ENCODE measurements at places on chromosomes 5 and 9.

GRCh38 chr5:42811591-42812446, at the start of gene SELENOP:
TSS of gene SELENOP (minus strand) at chr5:42811892. CDS start at chr5:42808353, 3,539 bp downstream.
- no peak for DNase-seq

DNA sequence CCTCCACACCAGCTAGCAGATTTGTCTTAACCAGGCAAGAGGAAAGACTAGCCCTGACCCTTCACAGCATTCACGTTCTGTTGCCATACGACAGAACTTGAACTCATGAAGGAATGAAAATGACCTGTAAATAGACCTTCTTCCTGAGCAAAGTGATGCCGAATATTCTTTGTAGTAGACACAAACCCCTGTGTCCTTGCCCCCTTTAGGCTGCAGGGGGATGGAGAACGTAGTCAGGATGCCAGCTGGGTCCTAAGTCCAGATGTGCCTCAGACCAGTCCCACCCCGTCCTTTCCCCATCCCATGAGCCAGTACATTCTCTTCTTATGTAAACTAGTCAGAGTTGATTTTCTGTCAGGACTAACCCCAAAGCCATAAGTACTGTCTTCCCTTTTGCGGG, 104.2 kb upstream of the SAP30L start:
- DNase-seq, result no peak

- no peak for DNase-seq
These were observed 541.7 kb downstream of the EFNA5 start for GRCh38 chr5:107129051-107129450.

GRCh38 chr9:114968671-114969070, 38.3 kb upstream of the TNFSF8 start:
- DNase-seq, result no peak

DNA sequence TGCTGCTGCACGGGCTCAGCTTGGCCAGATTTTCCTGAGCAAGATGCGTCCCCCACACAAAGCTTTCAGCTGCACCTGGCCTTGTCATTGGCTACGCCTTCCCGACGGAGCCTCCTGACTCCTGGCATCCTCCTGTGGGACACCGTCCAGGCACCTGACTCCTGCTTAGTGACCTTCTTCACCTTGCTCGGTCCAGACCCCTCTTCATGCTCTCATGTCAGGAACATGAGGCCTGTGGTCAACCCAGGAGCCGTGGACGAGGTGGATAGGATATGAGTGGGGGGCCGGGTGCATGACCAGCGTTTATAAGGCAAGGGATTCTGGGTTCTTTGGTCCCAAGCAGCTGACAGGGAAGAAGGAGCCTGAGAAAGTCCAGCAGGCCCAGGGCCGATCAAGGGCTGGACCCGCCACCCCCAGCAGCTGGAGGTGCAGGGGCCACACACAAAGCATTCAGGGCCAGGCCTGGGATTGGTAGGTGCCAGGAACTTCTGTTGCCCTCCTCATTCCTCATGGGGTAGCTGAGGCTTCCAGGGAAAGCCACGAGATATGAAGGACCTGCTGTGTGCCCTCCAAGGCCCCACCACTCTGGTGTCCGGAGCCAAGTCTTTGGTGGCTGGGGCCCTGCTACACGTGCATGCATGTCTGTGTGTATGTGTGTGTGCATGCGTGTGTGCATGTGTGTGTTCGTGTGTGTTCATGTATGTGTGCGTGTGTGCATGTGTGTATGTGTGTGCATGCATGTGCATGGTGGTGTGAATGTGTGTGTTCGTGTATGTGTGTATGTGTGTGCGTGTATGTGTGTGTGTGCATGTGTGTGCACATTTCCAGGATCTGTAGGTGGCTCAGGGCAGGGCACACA, 34.9 kb downstream of the SLC6A3 start:
- no peak for DNase-seq

DNA sequence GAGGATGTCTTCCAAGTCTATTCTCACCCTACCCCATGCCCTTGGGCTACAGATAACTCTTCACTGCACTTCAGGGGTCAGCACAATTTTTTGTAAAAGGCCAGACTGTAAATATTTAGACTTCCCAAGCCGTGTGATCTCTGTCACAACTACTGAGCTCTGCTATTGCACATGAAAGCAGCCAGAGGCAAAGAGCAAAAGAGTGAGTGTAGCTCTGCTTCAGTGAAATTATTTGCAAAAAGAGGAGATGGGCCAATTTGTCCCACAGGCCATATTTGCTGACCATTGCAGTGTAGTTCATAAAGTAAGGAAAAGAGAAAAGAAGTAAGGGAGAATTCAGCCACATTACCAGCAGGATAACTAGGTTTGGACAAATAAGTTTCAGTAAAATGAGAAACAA, 7.0 kb upstream of the MOCS2 start:
- DNase-seq, result no peak

DNA sequence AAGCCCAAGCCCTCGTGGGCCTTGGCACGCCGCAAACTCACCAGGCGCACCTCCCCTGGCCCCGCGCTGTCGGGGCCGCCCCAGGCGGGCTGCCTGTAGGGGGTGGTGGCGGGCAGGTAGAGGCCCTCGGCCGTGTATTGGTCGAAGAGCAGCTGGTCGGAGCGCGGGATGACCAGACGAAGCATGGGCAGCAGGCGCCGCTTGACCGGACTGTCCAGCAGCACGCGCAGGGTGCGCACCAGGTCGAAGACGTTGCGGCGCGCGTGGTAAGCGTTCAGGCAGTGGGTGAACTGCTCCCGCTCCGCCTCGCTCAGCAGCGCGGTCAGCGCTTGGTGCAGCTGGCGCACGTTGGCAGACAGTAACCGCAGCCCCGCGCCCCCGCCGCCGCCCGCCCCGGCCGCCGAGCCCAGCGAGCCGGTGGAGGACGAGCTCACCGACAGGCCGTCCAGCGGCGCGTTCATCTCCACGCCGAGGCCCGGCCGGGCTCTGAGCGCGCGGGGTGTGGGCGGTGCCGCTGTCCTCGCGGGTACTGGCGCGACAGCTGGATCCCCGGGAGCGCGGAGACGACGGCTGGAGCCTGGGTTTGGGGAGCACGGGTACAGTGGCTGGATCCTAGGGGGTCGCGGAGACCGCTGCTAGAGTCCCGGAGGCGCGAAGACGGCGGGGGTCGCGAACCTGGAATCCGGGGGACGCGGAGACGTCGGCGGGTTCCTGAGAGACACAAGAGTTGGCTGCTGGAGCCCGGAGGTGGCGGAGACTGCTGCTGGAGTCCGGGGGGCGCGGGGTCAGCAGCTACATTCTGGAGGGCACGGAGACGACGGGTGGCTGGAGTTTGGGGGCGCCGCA, 709 bp downstream of the WHRN start:
- peak; percentile 37 for DNase-seq
